ENCODE measurements at places on chromosomes 5 and 9. TPM values are rescaled to one million over a fixed set of nuclear protein-coding genes. Genes with fewer than 3 reads are reported as not detected.

DNA sequence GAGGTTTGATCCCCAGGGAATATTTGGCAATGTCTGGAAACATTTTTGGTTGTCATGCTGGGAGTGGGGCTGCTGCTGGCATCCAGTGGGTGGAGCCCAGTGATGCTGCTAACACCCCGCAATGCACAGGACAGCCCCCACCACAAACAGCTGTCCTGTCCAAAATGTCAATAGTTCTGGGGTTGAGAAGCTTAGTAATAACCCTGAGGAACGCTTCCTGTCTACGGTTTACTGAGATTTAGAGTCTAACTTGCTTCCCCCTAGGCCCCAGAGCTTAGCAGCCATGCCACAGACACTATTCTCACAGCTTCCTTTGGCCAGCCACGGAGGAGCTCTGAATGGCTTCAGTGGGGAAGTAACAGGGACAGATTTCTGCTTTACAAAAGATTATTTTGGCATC, 66.5 kb downstream of the MSX2 start:
- H3K4me3 ChIP-seq: no peak overlapping the region
- H3K36me3 ChIP-seq: no peaks in the 10 kb centered on the region
- no peaks in the 10 kb centered on the region for H3K4me1 ChIP-seq
- no peak for DNase-seq
- H3K27me3 ChIP-seq: no peaks in the 10 kb centered on the region

- no peak overlapping the region for H3K27ac ChIP-seq
- H3K4me3 ChIP-seq: no peak overlapping the region
- no peaks in the 10 kb centered on the region for H3K27me3 ChIP-seq
- no peak for DNase-seq
Measured at GRCh38 chr5:17014686-17015085, 78.6 kb upstream of the MYO10 start.

DNA sequence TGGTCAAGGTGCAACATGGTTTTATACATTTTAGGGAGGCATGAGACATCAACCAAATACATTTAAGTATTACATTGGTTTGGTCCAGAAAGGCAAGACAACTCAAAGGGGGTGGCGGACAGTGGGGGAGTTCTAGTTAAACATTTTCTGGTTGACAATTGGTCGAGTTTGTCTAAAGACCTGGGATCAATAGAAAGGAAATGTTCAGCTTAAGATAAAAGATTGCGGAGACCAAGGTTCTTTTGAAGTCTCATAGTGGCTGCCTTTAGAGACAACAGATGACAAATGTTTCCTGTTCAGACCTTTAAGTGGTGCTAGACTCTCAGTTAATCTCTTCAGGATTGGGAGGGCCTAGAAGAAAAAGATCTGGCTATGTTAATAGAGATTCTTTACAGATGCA, 47.7 kb upstream of the TTC39B start:
- no peak overlapping the region for H3K4me3 ChIP-seq
- DNase-seq: no peak
- no peaks in the 10 kb centered on the region for H3K27me3 ChIP-seq
- H3K4me1 ChIP-seq: no peaks in the 10 kb centered on the region
- no peaks in the 10 kb centered on the region for H3K36me3 ChIP-seq

- no peak overlapping the region for H3K27ac ChIP-seq
- H3K4me1 ChIP-seq: no peaks in the 10 kb centered on the region
- no peaks in the 10 kb centered on the region for H3K36me3 ChIP-seq
Measured at GRCh38 chr5:137563646-137564397, 64.7 kb upstream of the SPOCK1 start.

DNA sequence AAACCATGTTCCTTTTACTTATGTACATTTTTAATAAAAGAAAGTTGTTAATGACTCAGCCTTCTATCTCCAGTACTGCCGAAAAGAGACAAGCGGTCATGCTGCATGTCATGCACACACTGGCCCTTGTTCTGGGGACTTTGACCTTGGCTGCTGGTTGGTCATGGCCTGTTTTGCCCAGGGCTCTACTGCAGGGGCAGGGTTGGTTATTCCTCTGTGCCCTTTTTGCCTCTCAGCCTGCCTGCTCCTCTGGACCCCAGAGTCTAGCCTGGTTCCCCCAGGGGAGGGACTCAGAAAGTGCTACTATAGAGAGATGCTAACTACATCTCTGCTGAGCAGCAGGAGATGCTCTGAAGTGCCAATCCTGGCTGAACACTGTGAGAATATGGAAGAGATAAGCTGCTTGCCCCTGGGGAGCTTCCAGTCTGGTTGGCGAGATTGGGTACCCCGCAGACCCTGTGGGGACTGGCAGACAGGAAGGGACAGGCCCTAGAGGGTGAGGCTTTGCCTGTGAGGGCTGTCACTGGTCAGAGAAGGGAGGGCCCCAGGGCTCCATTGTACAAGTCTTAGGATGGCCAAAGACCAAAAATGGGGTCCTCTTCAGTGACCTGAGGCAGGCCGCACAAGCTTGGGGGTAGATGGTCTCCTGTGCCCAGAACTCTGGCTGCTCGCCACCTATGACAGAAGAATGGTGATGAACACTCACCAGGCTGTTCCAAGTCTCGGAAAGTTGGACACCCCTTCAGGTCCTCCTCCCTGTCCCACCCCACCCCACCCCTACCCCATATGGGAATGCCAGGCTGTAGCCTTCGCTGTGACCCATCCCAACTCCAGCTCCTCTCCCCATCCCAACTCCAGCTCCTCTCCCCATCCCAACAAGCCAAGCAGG, 14.3 kb downstream of the IRF1 start:
- H3K27ac ChIP-seq: peak overlapping the region; percentile 46
- peaks cover 30% of the 10 kb centered on the region for H3K4me1 ChIP-seq
- no peaks in the 10 kb centered on the region for H3K36me3 ChIP-seq
- no peaks in the 10 kb centered on the region for H3K27me3 ChIP-seq
- no peak overlapping the region for H3K4me3 ChIP-seq
- DNase-seq: peak; percentile 48

GRCh38 chr5:6634788-6635430, 1.7 kb downstream of the SRD5A1 start:
- no peak overlapping the region for H3K4me3 ChIP-seq
- DNase-seq: no peak
- no peaks in the 10 kb centered on the region for H3K36me3 ChIP-seq
- peaks cover 22% of the 10 kb centered on the region for H3K4me1 ChIP-seq
- no peak overlapping the region for H3K27ac ChIP-seq

- DNase-seq: no peak
- H3K27ac ChIP-seq: no peak overlapping the region
- H3K4me3 ChIP-seq: no peak overlapping the region
- H3K27me3 ChIP-seq: no peaks in the 10 kb centered on the region
- no peaks in the 10 kb centered on the region for H3K36me3 ChIP-seq
Measured at GRCh38 chr5:175223291-175223690, 220.7 kb downstream of the DRD1 start.

- H3K36me3 ChIP-seq: peaks cover 44% of the 10 kb centered on the region
- peaks cover 38% of the 10 kb centered on the region for H3K4me1 ChIP-seq
- peak overlapping the region; percentile 63 for H3K27ac ChIP-seq
- DNase-seq: no peak
Measured at GRCh38 chr9:131262327-131263032, 13.8 kb downstream of the FAM78A start.

DNA sequence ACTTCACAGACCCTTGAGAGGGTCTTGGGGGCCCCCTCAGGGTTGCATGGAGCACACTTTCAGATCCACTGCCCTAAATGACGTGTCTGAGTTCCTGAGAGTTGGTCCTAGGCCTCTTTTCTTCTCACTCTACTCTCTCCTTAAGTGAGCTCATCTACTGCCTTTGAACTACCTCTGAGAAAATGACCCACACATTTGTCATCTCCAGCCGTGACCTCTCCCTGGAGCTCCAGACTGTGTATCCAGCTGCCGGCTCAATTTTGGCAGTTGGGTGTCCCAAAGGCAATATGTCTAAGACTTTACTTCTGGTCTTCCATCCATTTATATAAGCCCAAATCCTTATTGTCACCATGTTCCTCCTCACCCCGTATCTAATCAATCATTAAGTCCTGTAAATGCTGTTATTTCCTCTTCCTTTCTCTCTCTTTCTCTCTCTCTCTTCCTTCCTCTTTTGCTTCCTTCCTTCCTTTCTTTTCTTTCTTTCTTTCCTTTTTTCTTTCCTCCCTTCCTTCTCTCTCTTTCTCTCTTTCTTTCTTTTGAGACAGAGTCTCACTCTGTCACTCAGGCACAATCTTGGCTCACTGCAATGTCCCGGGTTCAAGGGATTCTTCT, 51.2 kb upstream of the HSPA9 start:
- no peak overlapping the region for H3K27ac ChIP-seq
- no peaks in the 10 kb centered on the region for H3K27me3 ChIP-seq
- no peak for DNase-seq
- no peaks in the 10 kb centered on the region for H3K36me3 ChIP-seq

GRCh38 chr5:83488271-83488670, 16.7 kb downstream of the VCAN start:
- H3K4me3 ChIP-seq: no peak overlapping the region
- no peak overlapping the region for H3K27ac ChIP-seq
- no peaks in the 10 kb centered on the region for H3K27me3 ChIP-seq
- no peaks in the 10 kb centered on the region for H3K36me3 ChIP-seq

DNA sequence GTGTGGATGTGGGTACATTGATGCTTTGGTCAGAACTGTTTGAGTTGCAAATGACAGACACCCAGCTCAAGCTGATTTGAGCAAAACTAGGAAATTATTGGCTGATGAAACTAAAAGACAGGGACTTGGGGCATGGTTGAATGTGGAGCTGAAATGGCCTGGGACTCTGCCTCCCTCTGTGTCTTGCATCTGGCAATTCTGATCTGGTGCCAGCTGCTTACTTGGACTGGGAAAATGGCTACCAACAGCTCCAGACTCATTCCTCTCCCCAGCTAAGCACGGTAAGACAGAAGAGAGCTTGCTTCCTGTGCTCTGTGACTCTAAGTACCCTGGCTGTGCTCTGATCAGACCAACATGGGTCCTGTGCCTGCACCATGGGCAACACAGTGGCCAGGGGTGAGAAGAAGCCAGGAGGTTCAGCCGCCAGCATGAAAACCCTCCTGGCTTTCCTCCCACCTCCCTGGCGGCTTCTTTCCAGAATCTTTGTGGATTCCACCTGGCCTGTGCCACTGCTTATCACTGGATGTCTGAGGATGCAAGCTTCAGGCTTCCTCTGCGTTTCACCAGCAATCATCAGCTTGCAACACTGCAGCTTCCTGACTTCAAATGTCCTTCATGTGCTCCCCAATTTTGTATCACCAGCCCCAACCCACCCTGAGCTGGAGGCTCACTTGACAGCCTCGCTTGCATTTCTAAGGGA, 44.1 kb downstream of the C5orf15 start:
- H3K4me3 ChIP-seq: no peak overlapping the region
- no peak overlapping the region for H3K27ac ChIP-seq
- H3K36me3 ChIP-seq: no peaks in the 10 kb centered on the region
- no peak for DNase-seq
- no peaks in the 10 kb centered on the region for H3K27me3 ChIP-seq
- no peaks in the 10 kb centered on the region for H3K4me1 ChIP-seq

DNA sequence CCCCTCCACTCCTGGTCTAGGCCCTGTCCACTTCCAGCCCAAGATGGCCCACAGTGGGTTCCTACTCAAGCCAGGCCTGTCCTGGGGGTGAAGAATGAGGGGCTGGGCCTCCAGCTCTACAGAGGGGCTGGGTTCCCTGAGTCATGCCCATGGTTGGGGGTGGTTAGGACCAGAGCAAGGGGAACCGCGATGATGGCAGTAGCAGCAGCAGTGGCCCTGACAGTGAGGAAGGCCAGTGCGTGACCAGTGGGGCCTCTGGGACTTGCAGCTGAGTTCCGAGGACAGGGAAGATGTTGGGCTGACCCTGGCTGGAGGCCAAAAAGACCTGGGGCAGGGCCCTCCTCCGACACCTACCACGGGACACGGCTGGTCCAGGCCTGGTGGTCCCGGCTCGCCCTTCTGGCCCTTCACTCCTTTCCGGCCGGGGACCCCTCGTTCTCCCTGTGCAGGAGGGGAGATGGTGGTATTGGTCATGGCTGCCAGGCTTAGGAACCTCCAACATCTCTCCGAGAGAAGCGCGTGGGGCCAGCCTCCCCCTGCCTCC, 9.2 kb upstream of the PHYKPL start:
- DNase-seq: no peak
- H3K27ac ChIP-seq: no peak overlapping the region
- peaks cover 46% of the 10 kb centered on the region for H3K4me1 ChIP-seq
- H3K36me3 ChIP-seq: no peaks in the 10 kb centered on the region
- H3K4me3 ChIP-seq: no peak overlapping the region

GRCh38 chr5:109951758-109952157, 262.0 kb downstream of the MAN2A1 start:
- no peak overlapping the region for H3K4me3 ChIP-seq
- H3K27ac ChIP-seq: no peak overlapping the region
- no peaks in the 10 kb centered on the region for H3K4me1 ChIP-seq
- no peaks in the 10 kb centered on the region for H3K36me3 ChIP-seq

GRCh38 chr9:136254381-136255165, 9.0 kb upstream of the QSOX2 start:
- no peaks in the 10 kb centered on the region for H3K27me3 ChIP-seq
- H3K27ac ChIP-seq: no peak overlapping the region

GRCh38 chr9:133826289-133827085, 88.3 kb upstream of the SARDH start:
- no peaks in the 10 kb centered on the region for H3K27me3 ChIP-seq
- no peak overlapping the region for H3K27ac ChIP-seq

DNA sequence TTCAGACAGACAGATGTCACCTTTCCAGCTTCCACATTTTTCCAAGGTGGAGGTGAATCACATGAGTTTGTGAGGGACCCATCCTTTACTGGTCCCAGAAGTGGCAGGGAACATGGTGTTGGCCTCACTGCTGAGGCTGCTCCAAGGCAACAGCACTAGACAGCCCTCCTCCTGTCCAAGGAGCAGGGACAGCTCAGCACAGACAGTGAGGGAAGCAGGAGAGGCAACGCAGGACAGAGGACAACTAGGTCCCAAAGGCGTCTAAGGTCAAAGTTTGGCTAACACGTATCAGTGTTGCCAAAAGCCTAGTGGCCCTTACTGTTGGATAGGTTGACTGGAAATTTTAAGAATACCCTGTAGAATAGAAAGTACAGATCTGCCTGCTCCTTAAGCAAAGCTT, 251.7 kb upstream of the PANK3 start:
- no peaks in the 10 kb centered on the region for H3K4me1 ChIP-seq
- no peak overlapping the region for H3K27ac ChIP-seq
- no peak for DNase-seq
- H3K4me3 ChIP-seq: no peak overlapping the region
- no peaks in the 10 kb centered on the region for H3K36me3 ChIP-seq
- H3K27me3 ChIP-seq: no peaks in the 10 kb centered on the region

- H3K27me3 ChIP-seq: no peaks in the 10 kb centered on the region
- H3K36me3 ChIP-seq: no peaks in the 10 kb centered on the region
- H3K27ac ChIP-seq: no peak overlapping the region
- H3K4me1 ChIP-seq: no peaks in the 10 kb centered on the region
Measured at GRCh38 chr9:98755006-98755618, 41.2 kb downstream of the ANKS6 start.

- no peak for DNase-seq
- H3K27me3 ChIP-seq: no peaks in the 10 kb centered on the region
- H3K36me3 ChIP-seq: peaks cover 10% of the 10 kb centered on the region
- H3K4me1 ChIP-seq: no peaks in the 10 kb centered on the region
- no peak overlapping the region for H3K4me3 ChIP-seq
Measured at GRCh38 chr9:5025416-5025815, 40.3 kb downstream of the JAK2 start.

Gene MEGF10
- not detected for polyA plus RNA-seq

Gene SLC44A1
- polyA plus RNA-seq: 19.3 TPM

Gene VCP
- 198 TPM for polyA plus RNA-seq

Gene AFAP1L1
- 0.18 TPM for polyA plus RNA-seq

Gene CTSL
- polyA plus RNA-seq: 58.8 TPM

Gene HEMGN
- polyA plus RNA-seq: 14.2 TPM
